NCI-H345 (cell line): ENCODE measurements at places on chromosomes 12 and 14.

GRCh38 chr12:45535610-45536180, 193.8 kb upstream of the ARID2 start:
- DNase-seq: no peak

- no peak for DNase-seq
These were observed 8.9 kb downstream of the FAM186A start for GRCh38 chr12:50387487-50387886.

DNA sequence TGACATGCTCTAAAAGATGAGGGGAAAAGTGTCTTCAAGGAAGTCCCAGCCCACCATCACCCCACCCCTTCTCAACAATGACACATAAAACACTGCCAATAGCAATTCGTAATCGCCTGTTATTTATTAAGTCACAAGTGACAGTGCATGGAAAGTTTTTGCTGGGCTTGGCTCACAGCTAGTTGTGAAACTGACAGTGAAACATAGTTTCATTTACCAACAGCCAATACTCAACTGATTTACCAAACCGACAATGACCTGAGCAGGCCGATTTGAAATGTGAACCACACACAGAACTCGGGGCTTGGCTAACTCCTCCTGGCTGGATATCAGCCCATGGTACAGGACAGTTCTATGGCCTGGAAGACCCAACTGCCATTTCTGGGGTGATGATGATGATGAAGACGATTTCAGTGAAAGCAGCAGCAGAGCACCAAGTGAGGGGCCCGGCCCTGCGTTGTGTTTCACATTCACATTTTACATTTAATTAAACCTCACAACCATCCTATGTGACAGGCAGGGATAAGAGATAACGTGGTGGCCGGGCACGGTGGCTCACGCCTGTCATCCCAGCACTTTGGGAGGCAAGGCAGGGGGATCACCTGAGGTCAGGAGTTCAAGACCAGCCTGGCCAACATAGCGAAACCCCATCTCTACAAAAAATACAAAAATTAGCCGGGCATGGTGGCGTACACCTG, 42.7 kb downstream of the CAMKK2 start:
- no peak for DNase-seq

- no peak for DNase-seq
These were observed 8.5 kb downstream of the CTDSP2 start for GRCh38 chr12:57837864-57838562.

- DNase-seq: no peak
These were observed 45.8 kb upstream of the FGD4 start for GRCh38 chr12:32353540-32353939.

DNA sequence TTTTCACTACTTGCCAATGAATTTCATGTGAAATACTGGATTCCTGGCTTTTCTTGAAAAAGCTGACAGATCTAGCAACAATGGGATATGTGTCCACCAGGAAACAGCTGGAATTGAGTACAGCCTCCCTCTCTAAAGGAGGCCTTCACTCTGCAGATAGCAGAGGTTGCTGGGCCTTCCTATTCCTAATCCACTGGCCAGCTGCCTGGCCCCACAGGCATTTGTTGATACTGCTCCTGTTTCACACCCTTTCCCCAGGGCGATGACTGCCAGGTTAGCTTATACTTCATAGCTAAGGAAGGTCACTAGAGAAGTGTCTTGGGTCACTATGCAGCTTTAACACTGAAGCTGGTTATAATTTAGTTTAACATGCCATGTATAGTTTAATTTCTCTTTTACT, 87.5 kb upstream of the PDZRN4 start:
- no peak for DNase-seq

- DNase-seq: no peak
These were observed 16.9 kb upstream of the DUSP6 start for GRCh38 chr12:89369166-89369565.

GRCh38 chr14:44383636-44384035, 123.4 kb downstream of the FSCB start:
- no peak for DNase-seq

GRCh38 chr14:103510724-103511693, 11.6 kb downstream of the CKB start:
- DNase-seq: no peak

GRCh38 chr12:113912760-113913329, 53.3 kb downstream of the RBM19 start:
- DNase-seq: peak; percentile 66

GRCh38 chr12:62717643-62718042, 217.3 kb downstream of the PPM1H start:
- DNase-seq: peak; percentile 46

DNA sequence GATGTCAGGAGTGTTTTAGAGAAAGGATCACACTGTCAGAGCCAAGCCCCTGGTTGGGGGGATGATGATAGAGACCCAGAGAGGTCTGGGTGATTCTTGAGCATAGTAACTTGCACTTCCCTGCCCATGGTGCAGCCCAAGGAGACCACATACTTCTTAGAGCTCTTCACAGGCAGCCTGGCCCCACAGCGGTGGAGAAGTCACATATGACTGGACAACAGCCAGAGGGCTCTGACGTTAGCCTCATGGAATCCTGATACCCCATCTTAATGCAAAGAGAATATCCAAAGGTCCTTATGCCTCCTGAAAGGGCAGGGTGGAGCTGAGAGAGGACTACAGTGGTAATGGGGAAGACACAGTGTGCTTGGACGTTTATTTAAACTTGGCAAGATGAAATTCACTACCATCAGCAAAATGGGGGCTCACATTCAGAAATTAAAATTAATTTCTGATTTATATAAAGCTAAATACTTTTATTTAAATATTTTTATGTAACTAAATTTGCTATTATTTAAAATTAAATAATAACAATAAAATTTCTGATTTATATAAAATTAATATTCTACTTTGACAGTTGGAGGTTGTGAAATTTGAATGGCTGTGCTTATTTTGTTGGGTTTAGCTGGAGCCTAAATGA, 131.3 kb downstream of the KTN1 start:
- DNase-seq: no peak

- DNase-seq: no peak
These were observed 23.9 kb downstream of the TC2N start for GRCh38 chr14:91843437-91843836.

GRCh38 chr14:32707742-32708500, 230.8 kb upstream of the NPAS3 start:
- DNase-seq: no peak

- DNase-seq: no peak
These were observed 125.7 kb upstream of the KRAS start for GRCh38 chr12:25376407-25376806.

DNA sequence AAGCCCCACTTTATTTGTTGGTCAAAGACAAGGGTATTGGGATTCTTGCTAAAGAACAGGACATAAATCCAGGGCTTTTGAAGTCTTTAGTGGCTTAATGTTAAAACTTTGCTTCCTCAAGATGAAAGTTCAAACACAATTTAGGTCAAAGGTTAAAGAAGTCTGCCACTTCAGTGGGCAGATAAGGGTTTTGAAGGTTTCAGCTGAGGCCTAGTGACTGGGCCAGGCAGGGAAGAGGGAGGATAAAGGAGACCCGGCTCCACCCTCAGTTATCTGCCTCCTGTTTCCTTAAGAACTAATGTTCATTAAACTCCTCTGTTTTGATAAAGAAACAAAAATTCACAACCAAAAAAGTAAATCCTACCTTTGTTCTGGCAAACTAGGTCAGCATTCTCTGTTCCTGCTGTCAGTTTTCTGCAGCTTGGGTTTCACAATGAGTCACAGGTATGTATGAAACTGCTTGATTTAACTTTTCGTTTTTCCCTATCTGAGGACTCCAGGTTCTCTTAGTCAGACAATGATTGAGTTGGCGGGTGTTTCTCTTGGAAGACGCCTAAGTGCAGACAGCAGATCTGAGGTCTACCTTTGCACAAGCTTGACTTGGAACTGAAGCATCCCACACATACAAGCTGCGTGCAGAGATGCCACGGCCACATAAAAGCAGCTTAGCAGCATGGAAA, 208.3 kb downstream of the EXOC5 start:
- no peak for DNase-seq

DNA sequence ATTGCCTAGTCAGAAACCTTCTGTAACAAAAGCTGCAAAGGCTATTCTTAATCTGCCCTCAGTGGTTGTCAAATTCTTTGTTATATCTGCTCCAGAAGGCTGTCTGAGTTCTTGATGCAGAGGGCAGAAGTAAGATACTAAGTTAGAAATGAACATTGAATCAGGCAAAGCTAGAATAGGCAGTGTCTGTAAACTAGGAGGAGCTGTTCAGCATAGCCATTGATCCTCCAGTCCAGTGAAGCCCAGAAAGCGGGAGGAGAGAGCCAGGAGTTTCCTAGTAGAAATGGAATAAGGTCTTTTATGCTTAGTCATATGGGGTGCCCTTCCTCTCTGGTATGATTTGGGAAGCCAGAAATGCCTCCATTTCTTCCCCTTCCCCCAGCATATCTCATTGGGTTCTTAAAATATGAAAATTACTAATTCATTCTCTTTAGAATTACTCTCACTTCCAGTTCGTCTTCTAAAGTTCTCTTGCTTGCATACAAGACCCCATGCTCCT, 76.2 kb downstream of the APAF1 start:
- no peak for DNase-seq

GRCh38 chr14:31029016-31029970, 3.1 kb upstream of the STRN3 start:
- DNase-seq: no peak

GRCh38 chr12:6542209-6543009, 8.1 kb downstream of the GAPDH start:
- no peak for DNase-seq

DNA sequence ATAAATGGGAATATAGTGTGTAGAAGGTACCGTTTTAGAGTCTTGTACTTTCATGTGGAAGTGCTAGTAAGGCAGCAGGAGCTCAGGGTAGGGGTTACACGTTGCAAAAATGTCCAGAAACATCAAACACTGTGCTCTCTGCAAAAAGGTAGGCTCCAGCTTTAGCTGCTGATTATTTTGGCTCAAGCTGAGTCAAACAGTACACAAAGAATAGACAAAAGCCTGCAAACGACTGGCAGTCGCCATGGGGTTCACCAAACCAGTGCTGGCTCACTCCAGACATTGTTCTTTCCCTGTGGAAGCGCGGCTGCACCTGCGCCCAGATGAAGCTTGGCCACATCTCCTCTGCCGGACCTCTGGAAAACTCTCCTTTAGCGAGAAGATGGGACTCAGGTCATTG, 45.3 kb upstream of the NAA30 start:
- peak; percentile 73 for DNase-seq

- DNase-seq: no peak
These were observed 5.2 kb downstream of the NEDD1 start for GRCh38 chr12:96912261-96912660.

- peak; percentile 30 for DNase-seq
These were observed 1.0 kb downstream of the DGKA start for GRCh38 chr12:55931780-55932550.

DNA sequence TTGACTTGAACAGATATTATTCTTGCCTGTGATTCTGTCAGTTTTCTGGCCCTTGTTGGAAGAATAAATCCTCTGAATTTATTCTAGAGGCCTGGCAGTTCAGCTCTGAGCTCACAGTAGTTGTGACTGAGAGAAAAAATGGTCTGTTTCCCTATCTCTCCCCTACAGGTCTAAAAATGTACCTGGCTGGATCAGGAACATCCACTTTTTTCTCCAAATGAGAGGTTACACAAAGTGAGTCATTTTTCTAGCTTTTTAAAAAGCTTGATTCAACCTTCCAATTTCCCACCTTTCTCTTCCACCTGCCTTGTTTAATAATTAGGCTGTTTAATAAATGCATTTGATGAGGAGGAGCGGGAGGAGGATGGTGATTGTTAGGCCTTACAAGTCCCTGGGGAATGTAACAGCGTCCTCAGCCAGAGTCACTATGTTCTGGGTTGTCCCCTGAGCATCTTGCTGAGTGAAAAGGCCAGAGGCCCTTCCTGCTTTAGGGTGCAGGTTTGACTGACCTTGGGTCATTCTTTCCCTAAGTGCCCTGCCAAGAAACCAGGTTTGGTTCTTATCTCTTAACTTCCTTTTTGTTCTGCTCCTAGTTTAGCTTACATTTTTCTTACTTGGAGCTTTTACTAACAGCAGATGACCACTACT, 91.7 kb upstream of the FUT8 start:
- DNase-seq: no peak

DNA sequence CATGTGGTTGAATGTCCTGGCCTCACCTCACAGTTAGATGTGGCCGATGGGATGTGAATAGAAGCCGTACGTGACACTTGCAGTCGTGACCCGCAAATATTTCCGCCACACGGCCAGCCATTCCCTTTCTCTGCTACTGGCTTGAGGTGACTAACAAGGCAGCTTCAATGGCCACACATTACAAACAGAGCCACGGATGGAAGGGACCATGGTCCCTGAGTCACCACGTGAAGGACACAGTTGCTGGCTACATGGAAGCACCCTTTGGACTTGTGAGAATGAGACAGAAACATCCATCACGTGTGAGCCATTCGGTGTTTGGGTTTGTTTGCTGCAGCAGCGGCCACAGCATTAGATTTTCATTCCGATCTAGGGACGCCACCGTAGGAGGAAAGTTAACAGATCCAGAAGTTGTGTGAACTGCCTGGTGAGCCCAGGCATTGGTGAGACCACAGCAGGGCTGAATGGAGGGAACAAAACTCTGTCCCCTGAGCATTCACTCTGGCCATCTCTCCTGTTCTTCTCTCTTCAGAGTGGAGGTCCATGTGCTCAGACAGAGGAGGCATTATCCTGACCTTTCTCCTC, 33.5 kb upstream of the ADGRD1 start:
- DNase-seq: no peak

- no peak for DNase-seq
These were observed 804.5 kb downstream of the NRXN3 start for GRCh38 chr14:78974691-78975090.

DNA sequence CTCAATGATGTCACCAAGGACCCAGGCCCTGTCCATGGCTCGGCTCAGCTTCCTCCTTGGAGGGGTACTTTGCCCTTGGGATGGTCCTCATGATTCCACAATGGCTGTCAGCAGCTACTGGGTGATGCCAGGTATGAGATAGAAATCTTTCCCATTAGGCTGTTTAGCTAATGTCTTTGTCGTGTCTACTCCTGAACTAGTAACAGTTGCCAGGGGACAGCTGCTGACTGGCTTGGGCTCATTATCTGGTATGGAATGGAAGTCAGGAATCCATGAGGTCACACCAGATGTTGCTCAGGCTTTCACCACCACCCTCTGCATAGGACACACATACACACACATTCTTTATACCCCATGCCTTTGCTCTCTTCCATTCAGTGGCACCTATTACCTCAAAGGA, 9.2 kb downstream of the PRPH start:
- DNase-seq: no peak

DNA sequence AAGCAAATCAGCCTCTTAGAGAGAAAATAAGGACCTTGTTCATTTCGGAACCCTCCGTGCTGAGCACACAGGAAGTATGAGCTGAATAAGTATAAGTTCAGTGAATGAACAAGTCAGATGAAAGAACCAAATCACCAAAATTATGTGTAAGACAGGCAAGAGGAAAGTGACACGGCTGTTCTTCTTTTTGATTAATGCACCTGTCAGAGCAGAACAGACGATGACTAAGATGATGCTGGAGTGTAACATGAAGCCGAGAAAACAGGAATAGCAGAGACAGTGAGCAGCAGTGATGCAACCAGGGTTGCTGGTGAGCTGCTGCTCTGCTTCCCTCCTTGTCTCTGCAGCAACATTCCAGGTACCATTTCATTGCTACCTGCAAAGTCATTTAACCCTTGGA, 861.1 kb downstream of the GALC start:
- peak; percentile 51 for DNase-seq

- no peak for DNase-seq
These were observed 56.7 kb downstream of the NTF3 start for GRCh38 chr12:5488626-5488955.
